GM04503 (cell line): ENCODE measurements at places on chromosomes 7 and 10.

GRCh38 chr7:137484326-137484725 lies 140.8 kb upstream of the PTN start:
- DNase-seq, result no peak

DNA sequence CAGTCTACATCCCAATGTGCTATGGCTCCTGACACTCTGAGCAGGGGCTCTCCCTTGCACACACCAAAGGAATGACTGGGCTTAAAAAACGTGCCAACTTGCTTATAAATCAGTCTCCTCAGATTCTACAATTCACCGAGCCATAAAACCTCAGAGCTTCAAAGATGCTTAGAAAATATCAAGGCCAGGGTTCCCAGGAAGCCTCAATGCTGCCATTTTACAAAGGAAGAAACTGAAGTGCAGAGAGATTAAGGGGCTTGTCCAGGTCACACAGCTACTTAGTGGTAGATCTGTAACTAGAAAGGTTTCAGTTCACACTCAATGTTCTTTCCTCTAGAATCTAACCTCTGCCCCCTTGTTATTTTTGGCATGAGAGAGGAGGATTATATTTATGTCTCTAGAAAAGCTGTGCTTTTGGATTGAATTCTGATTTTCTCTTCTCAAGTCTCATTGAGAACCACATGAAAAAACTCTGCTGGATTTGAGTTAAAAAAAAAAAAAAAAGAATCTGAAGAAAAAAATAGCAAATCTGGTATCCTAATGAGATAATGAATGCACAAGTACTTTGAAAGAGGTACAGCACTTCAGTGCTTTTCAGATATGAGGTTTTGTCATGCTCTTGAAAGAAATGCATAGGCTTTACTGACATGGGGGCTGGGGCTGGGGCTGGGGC lies 22.3 kb upstream of the TSPAN33 start:
- DNase-seq, result no peak

DNA sequence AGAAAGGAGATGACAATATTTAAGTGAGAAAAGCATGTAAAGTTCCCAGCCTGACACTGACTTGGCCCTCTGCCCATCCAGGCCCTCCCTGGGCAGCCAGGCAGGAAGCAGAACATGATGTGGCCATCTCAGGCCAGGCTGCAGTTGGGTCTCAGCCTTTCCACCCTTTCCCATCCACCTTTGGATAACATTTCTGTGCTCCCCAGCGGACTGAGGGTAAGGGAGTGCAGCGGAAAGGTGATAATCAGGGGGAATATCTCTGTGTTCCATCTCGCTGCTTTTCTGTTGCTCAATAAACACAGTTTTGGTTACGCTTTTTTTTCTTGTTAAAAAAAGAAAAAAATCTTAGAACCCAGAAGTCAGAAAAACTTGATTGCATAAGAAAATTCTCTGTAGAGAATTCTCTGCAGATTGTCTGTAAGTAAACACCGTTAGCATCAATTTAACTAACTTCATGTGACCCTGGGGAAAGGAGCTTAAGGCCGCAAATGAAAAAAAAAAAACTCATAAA lies 37.2 kb upstream of the TARP start:
- no peak for DNase-seq

DNA sequence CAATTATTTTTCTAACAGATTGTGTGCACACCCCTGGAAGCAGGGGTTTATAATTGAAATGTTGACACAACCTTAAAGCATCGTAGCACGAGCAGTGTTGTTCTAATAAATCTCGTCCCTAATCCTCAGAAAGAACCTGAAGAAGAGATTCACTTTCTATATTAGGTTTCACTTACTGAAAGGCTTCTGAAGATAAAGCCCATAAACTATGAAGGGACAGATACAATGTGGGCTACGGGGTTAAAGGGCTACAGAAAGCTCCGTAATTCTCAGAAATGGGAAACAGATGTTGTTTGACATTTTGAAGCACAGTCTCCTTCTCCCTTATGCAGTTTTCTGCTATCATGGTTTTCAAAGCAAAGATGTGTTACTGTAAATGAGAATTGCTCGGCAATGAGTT lies 479.6 kb downstream of the GATA3 start:
- no peak for DNase-seq

DNA sequence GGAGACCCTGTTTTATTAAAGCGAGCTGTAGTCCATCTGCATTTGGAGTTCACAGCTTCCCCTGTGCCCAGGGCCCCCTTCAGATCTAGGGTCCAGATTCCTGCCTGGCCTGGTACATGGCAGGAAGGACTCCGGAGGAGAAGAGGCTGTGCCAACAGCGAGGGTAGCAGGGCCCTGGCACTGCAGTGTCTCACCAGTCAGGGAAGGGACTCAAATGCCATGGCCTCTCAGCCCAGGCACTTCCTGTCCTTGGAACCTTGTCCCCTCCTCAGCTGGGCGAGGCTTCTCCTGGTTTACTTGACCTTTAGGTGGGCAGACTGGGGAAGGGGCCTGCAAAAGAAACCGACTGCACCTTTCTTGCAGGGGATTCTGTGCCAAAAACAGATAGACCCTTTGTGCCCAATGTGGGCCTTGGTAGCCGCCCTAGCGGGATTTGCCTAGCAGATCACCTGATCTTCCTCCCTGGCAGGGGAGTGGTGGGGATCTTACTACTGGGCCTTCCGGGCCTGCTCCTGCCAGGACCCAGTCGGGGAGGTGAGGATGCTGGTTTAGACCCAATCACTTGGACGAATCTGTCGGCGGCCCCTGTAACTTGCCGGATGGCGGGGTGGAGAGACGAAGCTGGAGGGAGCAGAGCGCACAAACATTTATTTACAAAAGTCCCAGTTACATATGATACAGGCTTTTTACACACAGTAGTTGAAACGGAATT lies 161.9 kb downstream of the RNF216 start:
- DNase-seq, result no peak

- peak; percentile 20 for DNase-seq
Measured at GRCh38 chr10:97279121-97279815, 13.2 kb downstream of the ARHGAP19 start.

DNA sequence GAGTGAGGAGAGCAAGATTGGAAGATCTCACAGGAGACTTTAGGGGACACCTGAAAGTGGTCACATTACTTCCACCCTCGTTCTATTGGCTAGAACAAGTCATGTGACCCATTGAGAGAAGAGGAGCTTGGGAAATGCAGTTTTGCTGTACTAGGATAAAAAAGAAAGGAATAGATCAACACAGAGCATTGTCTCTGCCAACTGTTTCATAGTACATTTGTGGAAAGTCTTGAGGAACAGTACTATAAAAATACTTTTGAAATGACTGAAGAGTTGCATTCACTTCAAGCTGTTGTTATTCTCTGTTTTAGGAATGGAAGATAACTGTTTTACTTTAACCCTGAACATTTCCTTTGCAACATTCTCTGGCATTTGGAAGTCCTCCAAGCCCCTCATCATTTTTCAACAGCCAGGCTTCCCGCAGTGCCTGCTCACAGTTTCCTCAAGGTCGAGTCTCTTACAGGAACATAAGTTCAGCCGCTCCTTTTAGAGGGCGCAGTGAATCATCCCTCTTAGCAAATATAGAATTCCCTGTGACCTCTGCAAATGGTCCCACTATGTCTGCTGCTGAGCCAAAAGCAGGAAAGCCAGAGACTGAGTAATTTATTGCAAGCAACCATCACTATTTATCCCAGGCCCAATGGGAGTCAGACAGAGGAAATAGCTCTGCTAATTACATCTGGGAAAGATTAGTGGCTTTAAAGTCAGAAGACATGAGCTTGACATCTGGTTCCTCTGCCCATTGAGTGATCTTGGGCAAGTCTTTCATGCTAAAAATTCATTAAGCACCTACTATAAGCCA lies 40.7 kb downstream of the MRPL32 start:
- peak; percentile 98 for DNase-seq

- DNase-seq, result no peak
Measured at GRCh38 chr10:983971-984655, 4.1 kb upstream of the GTPBP4 start.

DNA sequence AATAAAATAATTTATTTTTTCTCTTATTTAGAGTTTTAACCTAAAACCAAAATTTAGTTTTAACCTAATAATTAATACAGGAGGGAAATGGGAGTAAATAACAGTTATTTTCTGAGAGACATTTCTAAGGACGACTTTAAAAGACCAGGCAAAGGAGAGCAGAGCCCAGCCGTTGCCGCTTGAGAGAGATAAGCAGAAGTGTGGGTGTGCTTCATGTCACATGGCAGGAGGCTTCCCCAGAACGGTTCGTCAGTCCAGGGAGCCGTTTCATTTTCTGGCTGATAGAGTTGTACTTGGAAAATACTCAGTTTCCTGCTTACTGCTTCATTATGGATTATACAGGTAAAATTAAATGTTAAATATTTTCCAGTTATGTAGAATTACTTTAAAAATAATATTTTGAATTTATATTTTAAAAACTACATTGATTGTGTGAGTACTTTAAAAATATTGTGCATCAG lies 61.4 kb downstream of the ST7 start:
- DNase-seq, result no peak

GRCh38 chr10:34869135-34869836 lies 54.2 kb upstream of the PARD3 start:
- DNase-seq, result no peak
